ENCODE measurements at places on chromosomes 7 and 10. TPM values are rescaled to one million over a fixed set of nuclear protein-coding genes. Genes with fewer than 3 reads are reported as not detected.

DNA sequence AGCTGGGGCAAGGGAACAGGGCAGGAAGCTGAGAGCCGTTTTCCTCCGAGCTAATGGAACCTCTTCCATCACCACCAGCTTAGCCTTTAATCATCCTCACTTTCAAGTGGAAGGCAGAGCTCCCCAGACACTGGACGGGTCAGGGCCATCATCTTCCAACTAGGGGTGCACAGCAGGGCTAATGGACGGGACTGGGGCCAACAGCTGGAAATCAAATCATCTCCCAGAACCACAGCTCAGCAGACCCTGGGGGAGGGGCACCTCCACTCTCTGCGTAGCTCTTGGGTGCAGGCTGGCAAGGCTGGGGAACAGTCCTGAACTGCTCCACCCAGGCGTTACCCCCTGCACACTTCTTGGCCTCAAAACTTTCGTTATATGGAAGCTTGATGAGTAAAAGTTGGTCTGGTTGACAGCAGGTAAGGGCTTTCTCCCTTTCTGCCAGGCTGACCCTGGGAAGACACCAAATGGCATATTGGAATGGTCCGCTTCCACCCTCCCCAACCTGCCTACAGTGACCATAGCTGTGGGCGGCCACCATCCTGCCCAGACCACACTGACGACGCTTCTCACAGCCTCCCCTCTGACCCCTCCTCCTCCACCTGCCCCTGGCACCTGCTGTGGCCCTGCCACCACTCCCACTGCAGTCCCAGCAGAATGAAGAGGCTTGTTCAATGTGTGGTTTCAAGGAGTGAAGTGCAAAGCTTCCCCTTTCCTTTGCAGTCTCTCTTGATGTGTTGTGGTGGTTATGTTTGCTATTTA is 51.7 kb upstream of the RET start:
- peaks cover 13% of the 10 kb centered on the region for H3K4me1 ChIP-seq
- H3K27ac ChIP-seq = no peak overlapping the region
- H3K4me3 ChIP-seq = no peak overlapping the region
- H3K36me3 ChIP-seq = no peaks in the 10 kb centered on the region

GRCh38 chr7:139675127-139676125 is 102.4 kb downstream of the HIPK2 start:
- no peaks in the 10 kb centered on the region for H3K36me3 ChIP-seq
- no peaks in the 10 kb centered on the region for H3K27me3 ChIP-seq
- H3K4me3 ChIP-seq = no peak overlapping the region
- no peaks in the 10 kb centered on the region for H3K4me1 ChIP-seq
- H3K27ac ChIP-seq = no peak overlapping the region

The OR2A42 gene
- polyA plus RNA-seq = 0.09 TPM

GRCh38 chr10:62763155-62763554 is 41.4 kb upstream of the ADO start:
- no peak overlapping the region for H3K27ac ChIP-seq
- no peak for DNase-seq
- H3K4me3 ChIP-seq = no peak overlapping the region
- H3K36me3 ChIP-seq = no peaks in the 10 kb centered on the region

DNA sequence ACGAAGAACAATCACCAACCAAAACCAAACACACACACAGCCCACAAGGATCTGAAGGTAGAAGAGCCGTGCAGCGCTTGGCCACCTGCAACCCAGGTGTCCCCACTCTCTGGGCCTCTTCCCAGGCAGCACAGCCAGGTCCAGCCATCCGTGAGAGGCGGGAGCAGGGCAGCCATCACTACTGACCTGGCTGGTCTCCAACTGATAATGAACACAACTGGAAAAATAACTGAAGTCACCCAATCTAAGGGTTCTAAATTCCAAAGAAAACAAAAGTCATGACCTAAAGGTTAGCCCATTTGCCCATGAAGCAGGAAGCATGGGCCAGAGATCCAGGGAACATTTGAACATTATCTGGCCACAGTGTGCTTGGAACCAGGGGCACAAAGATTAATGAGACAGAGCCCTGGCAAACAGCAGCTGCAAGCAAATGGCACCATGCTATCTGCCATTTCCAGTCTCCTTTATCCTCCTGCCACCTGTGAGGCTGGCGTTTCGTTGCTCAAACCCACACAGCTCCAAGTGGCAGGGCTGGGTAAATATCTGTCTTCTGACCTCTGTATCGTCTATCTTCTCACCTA is 207.9 kb downstream of the TNS3 start:
- no peak for DNase-seq
- no peaks in the 10 kb centered on the region for H3K27me3 ChIP-seq
- no peak overlapping the region for H3K27ac ChIP-seq
- H3K36me3 ChIP-seq = no peaks in the 10 kb centered on the region

- no peaks in the 10 kb centered on the region for H3K4me1 ChIP-seq
- no peaks in the 10 kb centered on the region for H3K36me3 ChIP-seq
- H3K27ac ChIP-seq = no peak overlapping the region
- no peaks in the 10 kb centered on the region for H3K27me3 ChIP-seq
- DNase-seq = no peak
Observed at GRCh38 chr7:25454020-25454419, 225.7 kb upstream of the NPVF start.

The PTN gene
- polyA plus RNA-seq = 13.3 TPM

The SLC26A4 gene
- not detected for polyA plus RNA-seq

DNA sequence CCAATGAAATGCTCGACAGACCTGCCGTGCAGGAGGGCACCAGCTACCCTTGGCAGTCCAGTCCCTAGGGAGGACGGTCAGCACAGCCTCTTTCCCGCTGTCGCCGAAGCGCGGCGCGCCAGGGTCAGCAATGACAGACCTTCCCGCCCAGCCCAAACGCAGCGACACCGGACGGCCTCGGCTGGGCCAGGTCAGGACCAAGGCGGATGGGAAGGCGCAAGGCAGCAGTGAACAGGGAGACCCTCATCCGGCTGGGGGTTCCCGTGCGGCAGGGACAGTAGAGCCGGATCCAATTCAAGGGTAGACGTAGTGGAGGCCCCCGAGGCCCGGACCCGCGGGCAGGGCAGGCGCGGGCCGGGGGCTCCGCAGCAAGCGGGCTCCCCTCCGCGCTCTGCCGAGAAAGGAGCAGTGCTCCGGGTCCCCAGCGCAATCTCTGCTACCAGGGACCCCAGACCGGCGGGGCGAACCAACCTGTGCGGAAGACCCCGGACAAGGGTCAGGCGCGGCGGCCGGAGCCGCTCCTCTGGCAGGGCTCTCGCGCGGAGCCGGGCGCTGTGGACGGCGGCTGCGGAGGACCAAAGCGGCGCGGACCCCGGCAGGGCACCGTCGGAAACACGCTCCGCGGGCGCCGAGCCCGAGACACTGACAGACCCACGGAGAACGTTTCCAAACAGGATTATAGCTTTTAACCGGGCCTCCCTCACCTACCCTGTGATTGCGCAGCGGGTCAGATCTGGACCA is at the start of gene SEC31B:
SEC31B (minus strand) TSS at position 551 of the 741 bp plus-strand sequence. CDS start 2,909 bp downstream, outside the sequence.
- peaks cover 11% of the 10 kb centered on the region for H3K27me3 ChIP-seq
- no peaks in the 10 kb centered on the region for H3K4me1 ChIP-seq
- peak within 1 kb of the TSS; percentile 61 for H3K4me3 ChIP-seq

GRCh38 chr10:102410429-102411073 is 8.0 kb downstream of the PSD start:
- peaks cover 51% of the 10 kb centered on the region for H3K27me3 ChIP-seq
- H3K36me3 ChIP-seq = no peaks in the 10 kb centered on the region
- no peak for DNase-seq
- peaks cover 28% of the 10 kb centered on the region for H3K4me1 ChIP-seq
- no peak overlapping the region for H3K27ac ChIP-seq

DNA sequence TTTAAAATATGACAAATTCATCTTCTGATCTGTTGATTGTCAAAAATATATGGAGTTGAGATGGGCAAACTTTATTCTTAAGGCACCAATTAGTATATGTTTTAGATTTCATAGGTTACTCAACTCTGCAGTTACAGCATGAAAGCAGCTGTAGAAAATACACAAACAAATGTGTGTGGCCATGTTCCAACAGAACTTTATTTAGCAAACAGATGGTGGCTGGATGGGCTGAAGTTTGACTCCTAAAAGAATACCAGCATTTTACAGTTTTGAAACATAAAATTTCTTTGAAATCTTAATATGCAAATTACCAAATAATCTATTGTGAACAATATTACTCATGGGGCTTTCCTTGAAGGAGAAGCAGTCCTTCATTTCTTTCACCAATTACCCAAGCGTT is 1206.0 kb upstream of the LRRTM3 start:
- no peaks in the 10 kb centered on the region for H3K36me3 ChIP-seq
- H3K4me3 ChIP-seq = no peak overlapping the region
- no peak overlapping the region for H3K27ac ChIP-seq
- DNase-seq = no peak
- H3K27me3 ChIP-seq = no peaks in the 10 kb centered on the region
- H3K4me1 ChIP-seq = no peaks in the 10 kb centered on the region

DNA sequence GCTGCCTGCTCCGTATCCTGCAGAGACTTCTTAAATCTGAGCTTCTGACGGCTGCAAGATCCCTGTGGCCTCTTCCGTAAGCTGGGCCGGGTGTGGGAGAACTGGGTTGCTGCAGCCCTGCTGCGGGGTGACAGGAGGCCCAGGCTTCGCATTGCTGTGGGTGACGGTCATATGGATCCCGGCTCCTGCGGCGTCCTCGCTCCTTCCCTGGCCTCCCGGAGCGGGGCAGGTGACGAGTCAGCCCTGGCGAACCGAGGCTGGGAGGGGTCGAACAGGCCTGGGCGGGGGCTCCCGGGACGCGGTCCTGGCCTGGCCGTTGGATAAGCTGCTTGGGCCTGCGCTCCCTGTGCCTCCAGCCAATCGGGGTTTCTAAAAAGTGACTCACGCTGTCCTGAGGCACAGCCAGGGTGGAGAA is 7.8 kb upstream of the UBE2D1 start:
- DNase-seq = no peak
- no peaks in the 10 kb centered on the region for H3K27me3 ChIP-seq
- H3K36me3 ChIP-seq = no peaks in the 10 kb centered on the region
- no peaks in the 10 kb centered on the region for H3K4me1 ChIP-seq
- no peak overlapping the region for H3K27ac ChIP-seq

DNA sequence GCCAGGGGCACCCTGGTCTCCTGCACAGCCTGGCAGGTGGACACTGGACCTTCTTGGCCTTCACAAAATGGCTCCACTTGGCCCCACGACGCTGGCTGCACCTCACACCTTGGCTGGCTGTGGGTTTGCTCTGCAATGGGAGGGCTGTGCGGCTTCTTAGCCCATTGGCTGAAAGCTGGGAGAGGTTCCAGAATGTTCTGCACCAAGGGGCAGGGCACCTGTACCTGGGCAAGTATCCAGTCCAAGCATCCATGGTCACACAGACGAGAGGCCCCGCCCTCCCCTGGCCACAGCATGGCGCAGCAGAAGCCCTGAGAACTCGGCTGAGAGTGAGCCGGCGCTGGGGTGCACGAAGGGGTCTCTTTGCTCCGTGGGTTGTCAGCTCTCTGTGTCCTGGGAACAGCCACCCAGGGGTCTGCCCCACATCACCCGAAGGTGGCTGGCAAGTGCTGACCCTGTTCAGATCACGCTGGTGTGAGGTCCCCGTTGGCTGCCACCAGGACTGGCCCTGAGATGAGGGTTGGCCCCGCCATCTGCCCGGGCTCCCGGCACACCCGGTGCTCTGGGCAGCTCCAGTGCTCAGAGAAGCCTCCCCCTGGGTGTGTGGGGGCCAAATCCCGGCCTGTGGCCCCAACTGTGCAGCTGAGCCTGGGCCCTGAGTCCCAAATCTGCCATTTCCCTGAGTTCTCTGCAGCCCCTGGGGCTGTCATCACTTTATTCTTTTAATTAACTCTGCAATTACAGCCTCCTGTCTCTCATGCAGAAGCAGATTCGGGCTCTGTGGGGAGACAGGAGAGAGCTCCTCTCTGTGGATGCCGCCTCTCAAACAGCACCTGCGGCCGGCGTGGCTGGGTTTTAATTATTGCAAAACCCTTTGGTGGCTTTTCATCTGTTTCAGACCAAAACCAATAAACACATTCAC is 19.4 kb upstream of the ADGRA1 start:
- H3K27ac ChIP-seq = no peak overlapping the region
- no peak for DNase-seq
- H3K36me3 ChIP-seq = no peaks in the 10 kb centered on the region
- no peaks in the 10 kb centered on the region for H3K27me3 ChIP-seq
- H3K4me3 ChIP-seq = no peak overlapping the region

The ST8SIA6 gene
- polyA plus RNA-seq = 0.50 TPM

DNA sequence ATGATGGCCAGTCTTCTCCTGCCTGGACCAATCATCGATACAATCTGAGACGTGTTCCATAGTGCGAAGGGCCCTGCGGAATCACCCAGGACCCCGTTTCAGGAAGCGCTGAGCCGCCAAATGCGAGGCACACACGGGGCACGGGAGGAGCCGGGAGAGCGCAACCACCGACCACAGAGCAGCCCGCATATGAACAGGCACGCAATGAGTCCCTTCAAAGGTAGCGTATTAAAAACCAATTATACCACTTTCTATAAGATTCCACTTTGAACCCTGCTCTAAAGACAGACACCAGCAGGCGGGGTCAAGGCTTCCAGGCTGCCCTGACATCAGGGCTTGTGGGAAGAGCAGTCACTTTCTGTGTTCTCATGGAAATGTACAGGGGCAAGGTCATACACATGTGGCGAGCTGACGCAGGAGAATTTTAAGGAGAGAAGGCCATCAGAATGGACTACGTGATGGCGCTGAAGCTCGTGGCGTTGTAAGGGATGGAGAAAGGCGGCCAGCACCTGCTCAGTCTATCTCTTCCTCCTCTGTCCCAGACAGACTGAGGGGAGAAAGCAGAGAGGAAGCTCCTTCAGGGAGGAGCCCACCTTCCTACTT is 46.2 kb downstream of the AMZ1 start:
- peak; percentile 42 for DNase-seq
- H3K27ac ChIP-seq = no peak overlapping the region
- H3K27me3 ChIP-seq = no peaks in the 10 kb centered on the region
- H3K36me3 ChIP-seq = peaks cover 17% of the 10 kb centered on the region

DNA sequence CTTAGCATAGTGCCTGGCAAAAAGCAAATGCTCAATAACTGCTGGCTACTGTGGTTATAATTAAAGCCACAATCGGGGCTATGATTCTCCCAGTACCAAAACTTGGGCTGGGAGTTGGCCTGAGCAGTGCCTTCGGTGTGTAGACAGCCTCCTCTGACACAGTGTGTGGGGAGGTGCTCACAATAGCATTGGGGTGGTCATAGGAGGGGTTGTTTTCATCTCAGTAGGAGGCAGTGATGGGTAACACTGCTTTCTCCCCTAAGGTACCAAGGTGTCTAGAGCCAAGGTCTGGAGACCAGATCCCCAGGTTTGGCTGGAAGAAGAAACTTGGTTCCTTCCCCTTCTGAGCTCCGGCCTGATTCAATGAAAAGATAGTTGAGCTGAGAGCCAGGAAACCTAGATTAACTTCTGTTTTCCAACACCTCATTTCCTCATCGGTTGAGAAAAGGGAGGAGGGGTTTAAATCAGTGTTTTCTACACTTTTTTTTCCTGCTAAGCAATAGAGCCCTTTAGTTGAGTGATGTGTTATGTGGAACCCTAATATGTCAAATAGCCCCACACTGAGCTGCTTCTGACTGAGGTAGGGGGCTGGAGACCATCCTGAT is 68.2 kb downstream of the LRMDA start:
- no peak for DNase-seq
- H3K27ac ChIP-seq = no peak overlapping the region
- no peaks in the 10 kb centered on the region for H3K27me3 ChIP-seq

Measured in H1 (cell line).